ENCODE measurements at places on chromosomes 1 and 21.
A peak's percentile ranks its signal among the peaks of the same experiment; 100 is the strongest.

DNA sequence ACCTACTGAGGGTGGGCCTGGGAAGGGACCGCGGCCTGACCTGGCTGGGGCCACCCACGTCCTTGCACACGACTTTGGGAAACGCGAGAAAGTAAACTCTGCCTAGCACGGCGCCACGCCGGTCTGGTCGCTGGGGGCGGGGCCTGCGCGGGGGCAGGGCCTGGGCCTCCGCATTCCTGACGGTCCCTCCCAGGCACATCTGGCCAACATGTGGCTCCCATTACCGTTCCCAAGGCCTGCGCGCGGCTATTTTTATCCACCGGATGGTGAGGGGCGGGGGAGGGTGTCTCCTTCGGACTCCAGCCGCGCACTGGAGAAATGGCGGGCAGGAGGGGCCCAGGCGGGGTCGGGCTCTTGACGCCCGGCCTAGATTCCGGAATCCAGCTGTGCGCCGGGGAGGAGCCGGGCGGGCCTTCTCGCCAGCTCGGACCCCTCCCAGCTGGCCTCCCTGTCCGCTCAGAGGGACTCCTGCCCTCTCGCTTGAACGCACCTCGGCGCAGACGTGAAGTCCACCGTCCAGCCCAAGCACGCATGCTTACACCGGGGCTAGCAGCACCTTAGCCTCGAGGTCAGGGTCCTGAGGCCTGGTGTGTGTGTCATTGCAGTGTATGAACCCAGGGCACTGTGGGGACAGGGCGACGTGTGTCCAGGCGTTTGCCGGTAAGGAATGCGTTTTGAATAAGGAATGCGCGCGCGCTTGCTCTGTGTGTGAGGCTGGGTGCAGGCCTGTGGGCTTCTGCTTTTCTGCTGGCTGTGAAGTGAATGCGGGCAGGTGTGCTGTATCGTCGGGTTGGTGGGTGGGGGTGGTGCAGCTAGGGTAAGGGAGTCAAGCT is 2.1 kb downstream of the EVA1B start:
- DNase-seq, result peak; percentile 97

GRCh38 chr1:246769306-246769705 is 45.1 kb downstream of the SCCPDH start:
- DNase-seq, result peak; percentile 99

DNA sequence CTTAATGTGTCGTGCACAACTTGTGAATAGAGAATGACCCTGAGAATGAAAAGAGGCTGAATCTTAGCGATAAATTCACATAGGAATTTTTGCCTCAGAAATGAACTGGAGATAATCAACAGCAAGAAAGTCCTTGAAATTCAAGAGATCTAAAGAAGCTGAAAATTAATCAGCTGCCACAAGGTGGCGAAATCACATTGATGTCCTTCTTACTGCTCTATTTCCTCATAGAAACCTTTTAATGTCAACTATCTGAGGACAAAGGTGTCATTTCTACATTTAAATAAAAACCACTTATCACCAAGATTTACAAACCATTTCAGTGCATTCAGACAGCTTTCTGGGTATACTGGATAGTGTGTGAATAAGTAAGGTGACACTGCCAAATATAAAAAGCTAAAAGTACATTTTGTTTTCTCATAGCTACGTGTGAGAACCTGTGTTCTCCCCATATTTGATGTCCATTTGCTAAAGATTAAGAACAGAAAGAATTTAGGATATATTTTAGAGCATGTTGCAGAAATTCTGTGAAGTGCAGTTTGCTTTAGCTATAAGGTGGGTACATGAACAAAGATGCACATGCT is 485.3 kb upstream of the PTBP2 start:
- peak; percentile 70 for DNase-seq

DNA sequence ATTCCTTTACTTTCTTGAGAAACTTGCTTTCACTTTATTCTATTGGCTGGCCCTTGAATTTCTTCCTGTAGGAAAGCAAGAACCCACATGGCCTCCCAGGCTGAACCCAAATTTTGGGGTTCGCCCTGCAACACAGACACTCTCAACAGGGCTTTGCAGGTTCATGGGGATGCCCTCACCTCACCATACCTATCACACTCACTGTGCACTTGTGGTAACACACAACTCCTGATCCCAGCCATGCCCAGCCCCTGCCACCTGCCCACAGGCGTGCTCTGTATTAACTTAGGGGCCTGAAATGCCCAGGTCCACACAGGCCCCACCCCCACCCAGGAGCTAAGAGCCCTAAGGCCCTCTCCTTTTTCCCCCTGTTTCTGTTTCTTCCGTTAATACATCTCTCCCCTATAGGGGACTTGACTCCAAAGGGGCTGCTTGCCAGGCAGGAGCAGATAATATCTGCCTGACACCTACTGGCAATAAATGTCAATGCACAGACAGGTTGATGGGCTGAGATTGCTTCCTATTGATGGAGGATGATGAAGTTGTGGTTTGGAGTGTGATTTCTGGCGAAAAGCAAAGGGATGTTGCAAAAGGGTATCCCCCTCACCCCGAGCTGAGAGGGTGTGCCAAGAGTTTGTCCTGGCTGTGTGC is 171.5 kb downstream of the AJAP1 start:
- no peak for DNase-seq

DNA sequence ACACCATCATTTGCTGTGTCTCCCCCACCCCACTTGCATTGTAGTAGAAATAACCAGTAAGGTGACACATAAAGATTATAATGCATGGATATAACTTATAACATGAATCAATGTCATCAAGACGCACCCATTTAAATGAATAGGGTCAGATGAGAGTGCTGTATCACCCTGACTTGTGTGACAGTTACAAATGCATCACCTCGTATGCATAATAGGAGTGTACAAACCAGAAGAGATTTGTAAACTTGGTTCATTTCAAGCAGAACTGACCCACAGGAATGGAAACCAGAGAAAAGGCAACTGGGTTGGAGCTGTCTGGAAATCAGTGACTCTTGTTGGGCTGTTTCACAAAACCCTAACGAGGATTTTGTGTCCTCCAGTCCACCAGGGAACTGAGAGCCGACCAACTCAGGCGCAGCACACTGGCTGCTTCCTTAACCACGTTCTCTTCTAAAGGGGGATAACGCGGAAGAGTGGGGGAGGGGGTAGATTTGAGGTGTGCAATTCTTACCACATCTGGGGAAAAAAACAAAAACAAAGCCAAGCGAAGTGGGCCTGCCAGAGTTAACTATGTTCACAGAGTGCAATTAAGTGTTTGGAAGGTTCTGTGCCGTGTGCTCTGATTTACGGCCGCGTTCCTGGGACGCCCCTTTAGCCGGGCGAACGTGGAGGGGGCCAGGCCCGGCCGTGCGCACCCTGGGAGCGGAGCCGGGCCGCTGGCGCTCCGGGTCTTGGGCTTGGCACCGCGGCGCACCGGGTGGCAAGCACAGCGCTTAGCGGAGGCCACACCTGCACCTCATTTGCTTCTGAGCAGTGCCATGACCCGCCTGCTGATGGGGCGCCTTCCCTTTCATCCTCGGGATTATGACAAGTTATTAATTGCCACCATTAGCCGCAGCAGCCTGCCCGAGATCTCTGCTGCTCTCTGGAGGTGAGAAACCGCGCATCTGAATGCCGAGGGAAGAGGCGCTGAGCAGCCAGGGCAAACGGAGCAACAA is 248.8 kb upstream of the FOXD3 start:
- peak; percentile 20 for DNase-seq

GRCh38 chr1:12177999-12178441 is 11.2 kb downstream of the TNFRSF1B start:
- peak; percentile 92 for DNase-seq

DNA sequence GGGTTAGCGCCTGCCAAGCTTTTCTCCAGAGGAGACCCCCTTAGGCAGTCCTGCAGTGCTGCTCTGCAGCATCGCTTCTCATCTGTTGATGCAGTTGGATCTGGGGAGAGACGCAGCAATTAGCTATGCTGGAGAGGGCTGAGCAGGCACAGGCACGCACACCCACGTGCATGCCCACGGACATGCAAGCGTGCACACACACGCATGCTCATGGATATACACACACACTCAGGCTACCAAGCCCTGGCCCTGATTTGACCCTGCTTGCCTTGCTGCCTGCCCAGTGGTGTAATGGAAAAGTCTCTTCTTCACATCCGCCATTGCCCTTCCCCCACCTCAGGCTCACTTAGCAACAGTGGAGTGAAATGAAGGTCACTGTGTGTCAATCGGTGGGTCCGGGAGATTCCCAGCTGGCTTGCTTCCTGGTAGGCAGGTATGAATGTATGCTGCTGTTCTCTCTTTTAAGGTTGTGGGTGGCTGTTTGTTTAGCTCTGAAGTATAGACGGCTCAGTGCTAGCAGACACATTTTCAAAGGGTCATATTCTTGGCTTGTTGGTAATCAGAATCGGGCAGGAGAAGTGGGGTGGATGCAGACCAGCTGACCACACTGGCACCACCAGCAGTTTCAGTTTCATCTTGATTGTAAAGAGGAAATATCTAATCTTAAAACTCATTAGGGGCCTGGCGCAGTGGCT is 9.5 kb downstream of the ATP1B1 start:
- no peak for DNase-seq

DNA sequence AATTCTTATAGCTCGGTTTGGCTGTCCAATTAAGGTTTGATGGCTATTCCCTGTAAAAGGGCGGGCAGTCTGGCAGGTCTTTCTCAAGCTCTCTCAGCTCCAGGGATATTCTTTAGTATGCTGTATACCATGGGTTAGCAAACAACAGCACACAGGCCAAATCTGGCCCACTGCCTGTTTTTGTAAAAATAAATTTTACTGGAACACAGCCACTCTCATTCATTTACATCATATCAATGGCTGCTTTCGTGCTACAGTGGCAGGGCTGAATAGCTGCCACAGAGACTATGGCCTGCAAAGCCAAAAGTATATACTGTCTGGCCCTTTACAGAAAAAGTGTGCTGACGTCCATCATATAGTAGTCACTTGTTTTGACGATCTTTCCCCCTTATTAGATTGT is 32.0 kb downstream of the MACO1 start:
- DNase-seq, result no peak

- peak; percentile 25 for DNase-seq
Measured at GRCh38 chr1:13469343-13469742, 44.5 kb downstream of the LRRC38 start.

DNA sequence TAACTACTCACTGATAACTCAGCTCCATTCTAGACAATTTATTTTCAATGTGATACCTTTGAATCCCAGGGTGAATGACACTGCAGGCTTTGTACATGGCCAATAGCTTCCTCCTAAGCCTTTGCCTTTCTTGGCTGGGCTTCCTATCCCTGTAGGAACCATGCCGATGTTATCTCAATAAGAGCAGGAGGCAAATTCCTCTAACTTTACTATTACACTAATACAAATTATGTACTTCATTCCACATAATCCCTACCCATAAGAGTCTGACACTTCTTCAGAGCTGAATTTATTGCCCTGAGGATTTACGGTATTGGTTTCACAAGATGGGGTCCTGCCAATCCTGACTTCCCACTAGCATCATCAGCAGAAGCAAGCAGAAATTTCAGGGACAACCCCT is 14.0 kb downstream of the TGFBR3 start:
- DNase-seq, result peak; percentile 50

- peak; percentile 82 for DNase-seq
Measured at GRCh38 chr1:176567190-176567794, 104.3 kb downstream of the PAPPA2 start.

- no peak for DNase-seq
Measured at GRCh38 chr1:234932106-234932505, 196.5 kb downstream of the TOMM20 start.

DNA sequence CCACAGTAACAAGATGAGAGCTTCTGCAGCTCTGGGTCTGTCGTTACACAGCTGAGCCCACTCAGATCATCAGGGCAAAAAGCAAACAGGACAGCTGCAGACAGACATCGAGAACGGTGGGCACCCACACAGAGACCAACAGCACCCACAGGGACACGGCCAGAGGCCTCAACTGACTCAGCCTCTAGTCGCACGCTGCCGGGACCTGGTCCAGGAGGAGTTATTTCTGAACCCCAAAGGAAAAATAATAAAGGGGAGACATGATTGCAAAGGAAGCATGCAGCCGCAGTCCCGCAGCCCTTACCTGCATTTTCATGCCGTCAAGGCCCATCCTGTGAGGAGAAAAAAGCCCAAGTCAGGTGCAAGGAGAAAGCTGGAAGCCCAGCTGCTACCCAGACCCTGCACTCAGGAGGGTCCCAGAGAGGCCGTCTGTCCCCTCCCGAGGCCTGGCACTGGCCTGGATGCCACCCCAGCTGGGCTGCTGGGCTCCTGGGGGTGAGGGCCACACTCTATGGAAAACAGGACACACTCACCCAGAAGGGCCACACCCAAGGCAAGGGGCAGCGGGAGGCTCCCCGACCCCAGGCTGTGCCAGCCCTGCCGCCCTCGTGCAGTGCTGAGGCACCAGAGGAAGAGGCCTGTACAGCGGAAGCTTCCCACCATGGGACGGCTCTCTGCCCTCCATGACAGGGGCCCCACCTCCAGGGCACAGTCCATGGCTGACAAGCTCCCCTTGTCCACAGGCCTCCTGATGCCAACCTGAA is 15.7 kb downstream of the LSS start:
- no peak for DNase-seq

DNA sequence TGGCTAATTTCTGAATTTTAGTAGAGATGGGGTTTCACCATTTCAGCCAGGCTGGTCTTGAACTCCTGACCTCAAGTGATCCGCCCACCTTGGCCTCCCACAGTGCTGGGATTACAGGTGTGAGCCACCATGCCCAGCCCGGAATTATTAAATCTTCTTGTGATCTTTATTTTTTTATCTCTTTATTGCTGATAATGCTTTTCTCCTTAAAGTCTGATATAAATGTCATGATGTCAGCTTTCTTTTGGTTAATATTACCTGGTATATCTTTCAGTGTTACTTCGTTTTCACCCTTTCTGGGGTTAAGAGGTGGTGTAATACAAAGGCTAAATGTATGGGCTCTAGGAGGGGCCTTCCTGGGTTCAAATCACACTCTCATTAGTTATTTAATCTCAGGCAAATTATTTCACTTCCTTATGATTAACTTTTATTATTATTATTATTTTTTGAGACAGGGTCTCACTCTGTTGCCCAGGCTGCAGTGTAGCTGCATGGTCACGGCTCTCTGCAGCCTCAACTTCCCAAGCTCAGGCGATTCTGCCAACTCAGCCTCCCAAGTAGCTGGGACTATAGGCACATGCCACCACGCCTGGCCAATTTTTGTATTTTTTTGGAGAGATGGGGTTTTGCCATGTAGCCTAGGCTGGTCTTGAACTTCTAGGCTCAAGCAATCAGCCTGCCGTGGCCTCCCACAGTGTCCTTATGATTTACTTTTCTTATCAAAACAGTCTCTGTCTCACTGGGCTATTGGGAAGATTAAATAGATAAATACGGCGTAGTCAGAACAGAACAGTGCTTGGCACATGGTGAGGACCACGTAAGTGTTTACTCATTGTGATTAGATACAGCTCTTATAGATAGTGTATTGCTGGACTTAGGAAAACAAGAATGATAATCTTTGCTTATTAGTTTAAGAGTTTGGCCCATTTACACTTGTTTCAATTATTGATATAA is 216.5 kb downstream of the URB2 start:
- no peak for DNase-seq

- no peak for DNase-seq
Measured at GRCh38 chr1:147238925-147239820, 3.3 kb upstream of the CHD1L start.

DNA sequence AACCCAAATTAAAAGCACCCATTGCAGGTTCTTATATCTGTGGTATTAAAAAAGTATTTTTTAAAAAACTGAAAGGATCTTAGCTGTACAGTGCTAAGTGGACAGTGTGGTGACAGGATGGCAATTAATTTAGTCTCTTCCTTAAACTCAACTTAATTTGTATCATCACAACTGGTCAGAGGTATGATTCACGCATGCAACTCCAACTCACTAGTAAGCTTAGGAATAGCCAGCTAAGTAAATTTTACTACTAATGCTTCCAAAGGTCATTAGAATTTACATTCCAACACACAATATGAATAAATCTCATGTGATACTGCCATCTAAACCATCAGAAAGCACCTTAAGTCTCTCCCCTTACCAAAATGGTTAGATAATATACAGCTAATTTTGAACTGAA is 35.4 kb downstream of the ENAH start:
- DNase-seq, result peak; percentile 72

Data from GM23248 (cell line).